ENCODE measurements at places on chromosomes 12 and 14.

GRCh38 chr12:104565606-104566243 lies 109.0 kb downstream of the CHST11 start:
- DNase-seq = no peak

GRCh38 chr12:123289911-123290310 lies 18.3 kb upstream of the CDK2AP1 start:
- no peak for DNase-seq

DNA sequence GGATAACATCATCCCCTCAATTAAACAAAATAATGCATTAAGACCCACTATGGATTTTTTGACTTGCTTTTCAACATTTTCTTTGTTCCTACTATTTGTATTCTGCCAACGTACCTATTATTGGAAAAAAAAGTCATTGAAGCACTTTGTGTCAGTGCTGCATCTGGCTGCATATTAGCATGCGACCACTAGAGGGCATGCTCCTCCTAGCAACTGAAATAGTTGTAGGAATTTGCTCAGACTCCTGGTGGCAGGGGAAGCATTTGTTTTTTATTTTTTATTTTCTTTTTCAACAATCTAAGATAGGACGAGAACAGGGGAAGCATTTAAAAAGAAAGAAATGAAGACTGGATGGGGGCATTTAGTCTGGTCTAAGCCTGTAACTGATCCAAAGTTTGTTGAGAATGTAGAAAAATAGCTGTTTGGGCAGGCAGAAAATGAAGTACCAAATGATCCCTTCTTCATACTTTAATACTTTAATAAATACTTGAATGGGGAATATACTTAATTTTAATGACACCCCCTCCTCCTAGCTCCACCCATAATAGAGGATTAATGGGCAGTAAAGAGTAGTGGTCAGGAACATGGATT lies 14.5 kb upstream of the CLEC4A start:
- DNase-seq = peak; percentile 30

GRCh38 chr12:127620735-127621355 lies 646.1 kb upstream of the TMEM132C start:
- DNase-seq = no peak

DNA sequence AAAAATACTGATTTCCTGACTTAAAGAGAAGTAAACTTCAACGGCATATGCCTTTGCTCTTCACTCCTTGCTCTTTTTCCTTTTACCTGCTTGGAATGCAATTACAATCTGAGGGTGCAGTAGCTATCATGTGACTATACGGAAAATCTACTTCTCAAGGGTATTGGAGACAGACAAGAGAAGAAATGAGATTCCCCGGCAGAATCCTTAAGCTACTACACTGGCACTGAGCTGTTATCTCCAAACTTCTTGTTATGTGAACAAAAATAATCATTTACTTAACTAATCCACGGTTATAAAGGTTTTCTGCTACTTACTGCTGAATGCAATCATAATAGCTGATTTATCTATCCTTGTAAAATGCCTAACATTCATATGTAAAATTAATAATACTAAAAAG lies 118.0 kb upstream of the IFNG-AS1 start:
- DNase-seq = no peak

- peak; percentile 49 for DNase-seq
Observed at GRCh38 chr14:62179367-62180018, 417.3 kb downstream of the SNAPC1 start.

DNA sequence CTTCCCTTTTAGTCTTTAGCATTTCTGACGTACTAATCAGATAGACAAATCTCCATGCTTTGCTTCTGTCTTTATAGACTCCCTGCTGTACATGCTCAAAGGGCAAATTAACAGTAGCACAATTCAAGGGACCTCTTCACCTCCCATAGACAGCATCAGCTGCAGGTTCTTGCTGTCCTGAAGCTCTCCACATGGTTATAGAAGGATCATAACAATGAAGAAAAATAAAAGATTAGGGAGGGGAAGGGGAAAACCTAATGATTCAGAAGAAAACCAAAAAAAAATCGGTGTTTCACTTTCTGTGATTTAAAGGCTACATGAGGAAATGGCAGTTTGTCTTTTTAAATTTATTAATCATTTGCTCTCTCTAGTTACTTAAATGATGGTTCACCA lies 155.5 kb downstream of the PTCSC3 start:
- no peak for DNase-seq

GRCh38 chr14:68897559-68898155 lies 81.4 kb downstream of the ACTN1 start:
- no peak for DNase-seq

- DNase-seq = no peak
Observed at GRCh38 chr14:64763085-64763782, 59.0 kb downstream of the PLEKHG3 start.

GRCh38 chr12:30417697-30418231 lies 277.9 kb downstream of the IPO8 start:
- peak; percentile 82 for DNase-seq

DNA sequence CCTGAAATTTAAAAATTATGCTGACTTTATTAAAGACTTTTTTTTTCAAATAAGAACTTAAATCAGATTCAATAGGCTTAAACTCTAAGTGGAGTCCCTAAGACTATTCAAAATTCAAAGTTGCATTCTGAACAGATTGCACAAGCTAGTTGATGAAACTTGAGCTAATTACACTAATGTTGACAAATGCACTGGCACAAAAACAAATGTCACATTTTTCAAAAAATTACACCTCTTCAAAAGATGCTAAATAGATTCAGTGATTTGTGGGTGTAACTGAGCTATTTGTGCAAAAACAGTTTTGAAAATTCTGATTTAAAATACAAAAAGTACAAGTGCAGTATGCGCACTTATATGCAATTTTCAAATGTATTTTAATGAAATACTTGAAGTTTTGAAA lies 205.4 kb downstream of the RERGL start:
- DNase-seq = no peak

DNA sequence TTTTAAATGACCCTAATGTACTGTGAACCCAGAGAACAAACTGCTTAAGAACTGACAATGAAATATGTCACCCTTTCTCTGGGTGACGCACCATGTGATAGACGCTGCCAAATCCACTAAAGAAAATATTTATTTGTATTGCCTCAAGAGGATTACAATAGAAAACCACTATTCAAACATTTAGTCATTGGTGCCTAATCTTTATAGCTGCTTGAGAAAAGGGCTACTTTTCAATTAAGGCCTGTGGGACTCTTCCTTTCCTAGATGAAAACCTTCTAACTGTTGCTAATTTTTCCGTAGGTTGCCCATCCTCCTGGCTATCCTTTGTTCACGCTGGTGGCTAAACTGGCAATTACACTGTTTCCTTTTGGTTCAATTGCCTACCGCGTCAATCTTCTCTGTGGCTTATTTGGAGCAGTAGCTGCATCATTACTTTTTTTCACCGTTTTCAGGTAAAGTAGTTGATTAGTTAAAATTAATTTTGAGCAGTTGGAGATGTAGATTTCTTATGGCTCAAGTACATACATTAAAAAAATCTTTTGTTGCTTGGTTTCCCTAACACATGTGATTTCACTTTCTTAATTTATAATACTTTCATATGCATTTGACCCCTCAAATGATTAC lies 6.0 kb downstream of the TMEM260 start:
- no peak for DNase-seq

DNA sequence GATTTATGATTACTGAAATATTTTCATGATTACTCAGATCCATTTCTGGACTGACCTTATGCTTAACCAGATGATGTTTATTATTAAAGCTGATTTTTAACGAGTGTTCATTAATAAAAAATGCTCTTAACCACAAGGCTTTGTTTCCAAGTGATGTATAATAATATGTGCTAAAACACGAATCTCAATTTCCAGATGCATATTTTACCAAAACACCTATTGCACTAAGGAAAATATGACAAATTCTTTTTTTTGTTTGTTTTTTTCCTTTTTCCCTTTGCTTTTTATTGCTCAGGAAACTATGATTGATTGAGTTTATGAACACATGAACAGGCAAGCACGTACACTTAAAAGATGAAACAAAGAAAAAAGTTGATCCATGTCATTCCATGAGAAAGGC lies 16.9 kb upstream of the DUSP6 start:
- DNase-seq = no peak

- DNase-seq = no peak
Observed at GRCh38 chr12:129552996-129553750, 350.7 kb downstream of the TMEM132D start.

DNA sequence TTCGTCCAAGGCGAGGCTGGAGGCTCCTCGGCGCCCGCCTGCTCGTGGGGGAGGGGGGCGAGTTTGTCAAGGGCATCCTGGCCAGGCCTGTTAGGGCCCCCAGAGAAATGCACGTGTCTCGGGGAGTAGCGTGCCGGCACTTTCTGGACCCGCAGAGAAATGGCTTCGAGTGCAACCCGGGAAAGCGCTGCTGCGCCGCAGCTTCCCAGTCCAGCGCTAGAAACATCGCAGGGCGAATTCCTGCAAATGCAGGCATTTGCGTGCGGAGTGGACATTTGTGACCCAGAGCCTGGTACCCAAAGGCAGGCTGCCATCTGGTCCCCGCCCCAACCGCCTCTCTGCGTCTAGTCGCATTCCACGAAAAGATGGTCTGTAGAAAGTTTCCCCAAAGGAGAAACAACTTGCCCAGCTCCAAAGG lies 756 bp downstream of the LGR5 start:
- DNase-seq = no peak

- no peak for DNase-seq
Observed at GRCh38 chr14:91059576-91060350, 678 bp downstream of the RPS6KA5 start.

- no peak for DNase-seq
Observed at GRCh38 chr12:57864442-57865083, 18.0 kb upstream of the CTDSP2 start.

- DNase-seq = no peak
Observed at GRCh38 chr12:57755454-57756372, 810 bp downstream of the MARCHF9 start.

GRCh38 chr12:68958322-68958721 lies 25.4 kb upstream of the CPM start:
- DNase-seq = no peak

Measured in retinal pigment epithelial cell (primary cell).